ENCODE measurements at places on chromosomes 6 and 20. TPM values are rescaled to one million over a fixed set of nuclear protein-coding genes. Genes with fewer than 3 reads are reported as not detected.

GCNT2 gene
- total RNA-seq: 16.7 TPM

DEFB126 gene
- not detected for total RNA-seq

TINAG gene
- not detected for total RNA-seq

SLC12A5 gene
- not detected for total RNA-seq

RSPH9 gene
- 0.07 TPM for total RNA-seq

SRF gene
- 34.2 TPM for total RNA-seq

LGSN gene
- total RNA-seq: not detected

NMBR gene
- under 0.01 TPM for total RNA-seq

ZSCAN23 gene
- total RNA-seq: 1.7 TPM

SLC4A11 gene
- total RNA-seq: 4.1 TPM

ARHGAP40 gene
- 0.68 TPM for total RNA-seq

TBPL1 gene
- 15.4 TPM for total RNA-seq

SLC35D3 gene
- total RNA-seq: not detected

SIRPA gene
- total RNA-seq: 8.5 TPM

TNXB gene
- total RNA-seq: 1.0 TPM

KCNK16 gene
- total RNA-seq: not detected

XKR7 gene
- not detected for total RNA-seq

TENT5A gene
- total RNA-seq: 16.4 TPM

WFDC5 gene
- 0.64 TPM for total RNA-seq

Measured in nasal cavity respiratory epithelium epithelial cell of viscerocranial mucosa (primary cell).